Effector memory CD8-positive, alpha-beta T cell (primary cell): ENCODE measurements at places on chromosomes 5 and 9.
A peak's percentile ranks its signal among the peaks of the same experiment; 100 is the strongest.

- no peak for DNase-seq
- H3K36me3 ChIP-seq: no peaks in the 10 kb centered on the region
- no peaks in the 10 kb centered on the region for H3K4me1 ChIP-seq
- no peak overlapping the region for H3K4me3 ChIP-seq
Measured at GRCh38 chr5:127084656-127085055, 11.4 kb upstream of the C5orf63 start.

GRCh38 chr5:59086024-59086423 is 503.1 kb downstream of the RAB3C start:
- no peak overlapping the region for H3K27ac ChIP-seq
- H3K4me3 ChIP-seq: no peak overlapping the region
- peaks cover 24% of the 10 kb centered on the region for H3K27me3 ChIP-seq
- DNase-seq: no peak
- H3K4me1 ChIP-seq: no peaks in the 10 kb centered on the region

DNA sequence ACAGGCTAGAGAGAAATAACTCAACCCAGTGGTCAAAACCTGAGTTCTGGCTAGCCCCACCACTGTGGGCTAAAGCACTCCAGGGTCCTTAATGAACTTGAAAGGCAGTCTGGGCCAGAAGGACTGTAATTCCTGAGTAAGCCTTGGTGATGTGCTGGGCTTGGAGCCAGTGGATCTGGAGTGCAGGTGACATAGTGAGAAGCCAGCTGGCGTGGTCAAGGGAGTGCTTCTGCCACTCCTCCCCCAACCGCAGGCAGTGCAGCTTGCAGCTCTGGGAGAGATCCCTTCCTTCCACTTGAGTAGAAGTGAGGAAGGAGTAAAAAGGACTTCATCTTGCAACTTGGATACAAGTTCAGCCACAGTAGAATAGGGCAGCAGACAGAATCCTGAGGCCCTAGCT is 424.0 kb downstream of the CDH18 start:
- H3K27me3 ChIP-seq: no peaks in the 10 kb centered on the region
- no peaks in the 10 kb centered on the region for H3K36me3 ChIP-seq

DNA sequence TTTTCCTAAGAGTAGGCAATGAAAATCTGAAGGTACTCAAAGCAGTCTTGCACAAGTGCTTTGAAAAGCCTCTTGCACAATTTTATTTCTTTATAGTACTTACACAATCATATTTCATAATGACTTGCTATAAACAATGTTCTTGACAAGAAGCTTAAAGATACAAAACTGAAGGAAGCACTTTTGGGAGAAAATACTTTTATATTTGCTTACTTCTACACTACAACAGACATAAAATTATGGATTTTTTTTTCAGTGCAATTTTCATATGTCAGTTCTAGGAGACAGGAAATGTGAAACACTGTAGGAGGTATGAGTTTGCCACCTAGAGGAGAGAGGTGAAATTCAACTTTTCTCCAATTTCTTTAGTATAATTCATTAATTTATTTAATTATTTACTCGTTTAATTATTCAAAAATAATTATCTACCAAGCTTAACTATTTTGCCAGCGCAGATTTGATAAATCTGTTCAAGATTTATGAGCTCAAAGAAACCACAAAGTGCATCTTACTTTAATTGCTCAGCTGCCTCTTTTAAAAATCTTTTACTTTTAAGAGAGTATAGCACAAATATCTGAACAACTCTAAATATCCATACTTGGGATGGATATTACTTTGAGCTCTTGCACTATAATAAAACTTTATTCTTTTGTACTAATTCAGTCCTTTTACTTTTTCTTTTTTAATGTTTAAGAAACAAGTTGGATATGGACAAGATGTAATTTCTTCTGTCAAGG is 29.0 kb upstream of the CDKN2B start:
- no peak overlapping the region for H3K27ac ChIP-seq
- H3K4me3 ChIP-seq: no peak overlapping the region
- peaks cover 5% of the 10 kb centered on the region for H3K4me1 ChIP-seq
- DNase-seq: no peak

DNA sequence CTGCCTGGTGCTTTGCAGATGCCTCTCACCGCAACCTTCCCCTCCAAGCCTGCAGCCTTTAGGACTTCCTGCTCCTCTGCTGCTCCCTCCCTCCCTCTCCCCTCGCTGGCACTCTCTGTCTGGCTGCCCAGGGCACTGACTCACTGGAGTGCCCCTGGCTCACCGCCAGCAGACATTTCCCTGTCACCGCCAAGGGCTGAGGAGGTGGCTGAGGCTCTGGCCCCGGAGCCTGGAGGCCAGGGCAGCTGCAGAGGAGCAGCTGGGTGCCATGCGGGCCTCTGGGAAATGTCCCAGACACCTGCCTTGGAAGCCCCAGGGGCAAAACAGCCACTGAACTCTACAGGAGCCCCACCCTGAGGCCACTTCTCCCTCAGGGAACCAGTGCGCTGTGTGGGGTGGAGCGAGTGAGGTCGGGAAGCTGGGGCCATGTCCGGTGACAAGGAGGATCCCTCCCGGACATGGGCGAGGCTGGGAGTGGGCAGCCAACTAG is 53.4 kb downstream of the TENT4A start:
- no peaks in the 10 kb centered on the region for H3K36me3 ChIP-seq
- H3K27me3 ChIP-seq: no peaks in the 10 kb centered on the region
- H3K4me3 ChIP-seq: no peak overlapping the region
- H3K27ac ChIP-seq: peak overlapping the region; percentile 23

GRCh38 chr5:140362875-140363630 is 3.1 kb downstream of the SLC4A9 start:
- peaks cover 2% of the 10 kb centered on the region for H3K27me3 ChIP-seq
- no peaks in the 10 kb centered on the region for H3K36me3 ChIP-seq
- DNase-seq: peak; percentile 80
- peak overlapping the region; percentile 77 for H3K4me3 ChIP-seq
- peak overlapping the region; percentile 77 for H3K27ac ChIP-seq

DNA sequence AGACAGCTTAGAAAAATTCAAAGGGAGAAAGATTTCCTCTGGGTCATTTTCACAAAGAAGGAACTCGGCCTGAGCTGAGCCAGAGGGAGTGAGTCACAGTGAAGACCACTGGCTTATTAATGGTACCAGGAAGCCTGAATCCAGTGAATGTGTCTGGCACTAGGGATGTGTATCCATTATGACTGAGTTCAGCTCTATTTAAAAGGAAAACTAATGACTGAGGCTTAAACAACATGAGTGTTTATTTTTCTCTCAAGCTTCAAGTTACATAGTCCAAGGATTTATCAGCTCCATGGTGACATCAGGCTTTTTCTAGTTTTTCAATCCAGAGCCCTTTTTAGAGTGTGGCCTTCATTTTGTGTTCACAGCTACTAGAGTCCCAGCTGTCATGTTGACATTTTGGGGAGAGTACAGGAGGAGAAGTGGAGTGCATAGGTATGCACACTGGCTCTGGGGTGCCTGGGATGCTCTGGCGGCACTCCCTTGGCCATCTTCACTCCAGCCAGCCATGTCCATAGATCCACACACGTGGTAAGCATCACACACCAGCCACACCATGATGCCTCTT is 159.5 kb upstream of the ERCC6L2 start:
- H3K4me3 ChIP-seq: no peak overlapping the region
- H3K36me3 ChIP-seq: no peaks in the 10 kb centered on the region
- H3K27ac ChIP-seq: no peak overlapping the region

DNA sequence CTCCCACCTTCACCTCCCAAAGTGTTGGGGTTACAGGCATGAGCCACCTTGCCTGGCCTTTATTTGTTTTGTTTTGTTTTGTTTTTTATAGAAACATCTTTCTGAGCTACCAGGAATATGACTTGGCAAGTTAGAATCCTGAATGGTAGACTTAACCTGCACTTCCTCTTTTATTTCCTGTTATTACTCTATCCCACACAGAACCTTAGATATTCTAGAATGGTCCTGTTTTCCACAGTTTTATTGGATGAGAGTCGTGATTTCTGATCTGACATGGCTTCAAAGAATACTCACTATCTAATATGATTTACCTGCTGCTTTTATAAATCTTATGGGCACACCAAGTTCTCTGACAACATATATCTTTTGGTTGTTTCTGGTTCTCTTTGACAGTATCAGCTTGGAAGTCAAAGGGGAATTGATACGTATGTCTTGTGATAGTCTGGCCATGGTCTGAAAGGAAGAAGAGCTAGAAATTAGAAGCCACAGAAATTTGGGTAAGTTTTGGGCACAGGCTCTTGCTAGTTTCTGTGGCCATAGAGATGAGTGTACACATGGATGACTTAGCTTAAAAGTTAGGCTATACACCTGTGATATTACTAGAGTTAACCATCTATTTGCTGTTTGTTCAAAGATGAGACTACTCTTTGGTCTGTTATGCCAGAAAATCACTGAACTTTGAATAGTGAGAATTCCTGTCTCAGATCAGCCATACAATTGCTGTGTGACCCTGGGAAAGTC is 4.7 kb upstream of the PANK3 start:
- H3K27me3 ChIP-seq: peaks cover 40% of the 10 kb centered on the region
- DNase-seq: no peak
- peaks cover 5% of the 10 kb centered on the region for H3K4me1 ChIP-seq
- no peak overlapping the region for H3K4me3 ChIP-seq
- peaks cover 8% of the 10 kb centered on the region for H3K36me3 ChIP-seq
